NCI-H524 treated with DMSO at 0.1 percent for 48 hours (cell line): ENCODE measurements at places on chromosomes 5 and 9.
A peak's percentile ranks its signal among the peaks of the same experiment; 100 is the strongest.

- DNase-seq: no peak
These were observed 1336.2 kb upstream of the C9orf72 start for GRCh38 chr9:28909526-28909925.

- no peak for DNase-seq
These were observed 313 bp downstream of the BRIX1 start for GRCh38 chr5:34915856-34916192.

DNA sequence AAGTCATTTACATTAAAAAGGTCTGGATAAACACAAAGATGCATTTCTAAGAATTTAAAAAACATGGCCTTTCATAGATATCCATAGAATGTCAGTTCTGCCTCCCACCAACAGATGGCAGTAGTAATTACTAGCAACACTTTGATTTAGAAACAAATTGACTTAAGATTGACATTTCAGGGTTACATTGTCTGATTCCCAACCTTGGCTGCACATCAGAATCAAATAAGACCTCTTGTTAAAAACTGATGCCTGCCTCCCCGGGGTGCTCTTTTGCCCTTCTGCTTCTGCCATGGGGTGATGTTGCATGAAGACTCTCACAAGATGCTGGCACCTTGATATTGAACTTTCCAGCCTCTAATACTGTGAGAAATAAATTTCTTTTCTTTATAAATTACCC lies 146.2 kb upstream of the GPR151 start:
- DNase-seq: peak; percentile 18

- no peak for DNase-seq
These were observed 268.9 kb downstream of the ENC1 start for GRCh38 chr5:74371621-74372020.

DNA sequence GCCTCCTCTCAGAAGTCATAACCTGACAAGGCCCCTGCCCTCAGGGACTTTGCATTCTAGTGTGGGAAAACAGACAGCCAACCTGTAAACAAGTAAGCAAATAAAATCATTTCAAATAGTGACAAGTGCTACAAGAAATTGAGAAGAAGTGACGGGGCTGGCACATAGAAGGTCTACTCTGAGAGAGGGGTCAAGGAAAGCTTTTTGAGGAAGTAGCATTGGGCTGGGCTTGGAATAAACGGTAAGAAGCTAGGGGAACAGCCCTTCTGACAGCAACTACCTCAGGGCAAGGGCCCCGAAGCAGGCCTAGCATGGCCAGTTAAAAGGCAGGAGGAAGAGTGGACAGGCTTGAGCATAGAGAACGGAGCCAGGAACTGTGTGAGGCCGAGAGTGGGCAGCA lies 4.8 kb upstream of the SLC2A8 start:
- no peak for DNase-seq

- DNase-seq: no peak
These were observed 16.1 kb downstream of the GSN start for GRCh38 chr9:121283856-121284732.

- DNase-seq: no peak
These were observed 158.5 kb upstream of the RGS7BP start for GRCh38 chr5:64347309-64347708.

GRCh38 chr5:95825495-95825894 lies 3.0 kb upstream of the GLRX start:
- DNase-seq: peak; percentile 14

DNA sequence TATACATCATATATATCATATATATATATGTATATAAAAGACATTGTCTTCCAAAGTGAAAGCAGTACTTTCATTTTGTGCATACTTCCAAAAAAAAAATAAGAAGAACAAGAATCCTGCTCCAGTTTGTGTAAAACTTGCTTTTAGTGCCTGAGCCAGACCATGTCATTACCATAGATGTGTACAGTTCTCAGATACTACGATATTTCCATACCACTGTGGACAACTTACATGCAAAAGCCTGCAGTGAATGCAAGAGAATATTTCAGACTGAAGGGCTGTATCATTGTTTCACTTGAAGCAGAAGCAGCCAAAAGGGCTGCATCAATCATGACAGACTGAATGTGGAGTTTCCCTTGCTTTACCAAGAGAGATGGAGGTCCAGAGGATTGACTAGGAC lies 72.6 kb upstream of the CYLC2 start:
- no peak for DNase-seq

DNA sequence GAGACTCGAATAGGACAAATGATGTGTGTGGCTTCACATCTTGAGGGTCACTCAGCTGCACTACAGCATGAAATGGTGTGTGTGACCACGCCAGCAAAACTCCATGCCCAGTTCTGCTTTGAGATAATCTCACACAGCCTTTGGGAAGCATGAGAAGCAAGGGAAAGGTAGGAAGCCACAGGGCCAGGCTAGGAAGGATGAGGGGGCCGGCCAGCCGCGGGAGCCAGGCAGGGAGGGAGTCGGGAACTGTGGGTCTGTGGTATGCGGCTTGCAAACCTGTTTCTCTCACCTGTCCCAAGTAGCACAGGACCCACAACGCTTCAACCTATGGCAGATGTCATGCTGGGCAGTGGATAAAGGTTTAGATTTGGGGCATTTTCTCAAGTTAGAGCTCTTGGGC lies 142.0 kb downstream of the HSPA4 start:
- DNase-seq: no peak

- no peak for DNase-seq
These were observed 180.0 kb downstream of the KIF4B start for GRCh38 chr5:155193483-155194107.

- DNase-seq: no peak
These were observed 139.5 kb upstream of the KLF9 start for GRCh38 chr9:70553707-70554673.

DNA sequence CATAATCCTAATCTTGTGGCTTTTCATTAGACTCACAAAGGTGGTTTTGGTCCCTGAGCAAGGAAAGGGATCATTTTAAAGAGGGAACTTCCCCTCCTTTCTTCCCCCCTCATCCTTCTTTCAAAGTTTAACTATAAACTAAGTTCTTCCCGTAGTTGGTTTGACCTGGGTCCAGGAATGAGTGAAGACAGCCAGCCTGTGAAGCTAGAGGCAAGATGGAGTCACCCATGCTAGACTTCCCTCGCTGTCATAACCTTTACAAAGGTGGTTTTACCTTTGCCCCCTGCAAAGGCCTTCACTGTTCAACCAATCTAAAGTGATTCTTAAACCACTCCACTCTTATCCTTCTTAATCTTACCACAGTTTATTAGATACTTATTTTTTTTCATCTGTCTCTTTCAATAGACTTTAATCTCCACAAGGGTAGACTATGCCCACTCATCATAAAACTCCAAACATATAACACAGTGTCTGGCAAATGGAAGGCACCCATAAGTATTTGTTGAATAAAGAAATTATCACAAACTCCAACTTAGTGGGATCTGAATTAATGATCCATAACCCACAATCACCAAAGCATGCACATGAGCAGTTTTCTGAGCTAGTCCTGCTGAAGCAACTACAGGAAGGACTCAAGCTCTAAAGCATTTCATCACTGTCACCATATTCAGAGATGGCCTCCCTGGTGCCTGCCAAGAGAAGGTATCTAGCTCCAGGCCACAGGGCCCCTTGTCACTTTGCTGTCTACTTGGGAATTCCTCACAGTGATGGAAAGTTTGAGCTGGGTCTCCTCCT lies 369.0 kb downstream of the SPOCK1 start:
- DNase-seq: no peak

- no peak for DNase-seq
These were observed 25.5 kb downstream of the NUP188 start for GRCh38 chr9:128972956-128973355.

DNA sequence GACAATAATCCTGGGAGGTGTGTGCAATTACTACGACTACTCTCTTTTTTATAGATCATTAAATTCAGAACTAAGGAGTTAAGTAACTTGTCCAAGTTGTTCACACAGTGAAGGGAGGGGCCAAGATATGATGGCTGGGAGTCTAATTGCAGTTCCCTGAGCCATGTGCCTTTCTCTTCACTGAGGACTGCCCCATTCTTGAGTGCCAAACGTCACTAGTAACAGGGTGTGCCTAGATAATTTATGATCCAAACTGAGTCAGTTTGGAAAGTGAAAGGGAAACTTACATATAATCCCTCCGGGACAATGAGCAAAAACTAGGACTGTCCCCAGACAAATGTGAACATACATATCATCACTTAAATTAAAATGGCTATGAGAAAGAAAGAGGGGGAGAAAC lies 20.2 kb downstream of the IL7R start:
- DNase-seq: no peak

DNA sequence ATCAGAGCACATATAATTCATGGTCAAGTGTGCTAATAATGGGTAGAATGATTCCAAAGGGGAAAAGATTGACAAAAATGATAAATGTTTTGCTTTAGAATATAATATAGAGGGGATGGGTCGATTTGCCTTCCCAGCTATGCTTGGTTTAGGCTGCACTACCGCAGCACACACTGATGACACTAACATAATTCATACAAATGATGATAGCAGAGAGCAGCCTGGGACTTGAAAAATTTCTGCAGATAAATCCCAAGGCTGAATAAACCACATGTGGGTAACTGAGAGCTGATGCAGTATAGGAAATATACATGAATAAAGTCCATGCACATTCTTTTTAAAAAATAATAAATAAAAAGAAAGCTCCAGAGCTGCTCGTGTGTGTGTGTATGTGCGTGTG lies 54.5 kb downstream of the EFNA5 start:
- DNase-seq: no peak

DNA sequence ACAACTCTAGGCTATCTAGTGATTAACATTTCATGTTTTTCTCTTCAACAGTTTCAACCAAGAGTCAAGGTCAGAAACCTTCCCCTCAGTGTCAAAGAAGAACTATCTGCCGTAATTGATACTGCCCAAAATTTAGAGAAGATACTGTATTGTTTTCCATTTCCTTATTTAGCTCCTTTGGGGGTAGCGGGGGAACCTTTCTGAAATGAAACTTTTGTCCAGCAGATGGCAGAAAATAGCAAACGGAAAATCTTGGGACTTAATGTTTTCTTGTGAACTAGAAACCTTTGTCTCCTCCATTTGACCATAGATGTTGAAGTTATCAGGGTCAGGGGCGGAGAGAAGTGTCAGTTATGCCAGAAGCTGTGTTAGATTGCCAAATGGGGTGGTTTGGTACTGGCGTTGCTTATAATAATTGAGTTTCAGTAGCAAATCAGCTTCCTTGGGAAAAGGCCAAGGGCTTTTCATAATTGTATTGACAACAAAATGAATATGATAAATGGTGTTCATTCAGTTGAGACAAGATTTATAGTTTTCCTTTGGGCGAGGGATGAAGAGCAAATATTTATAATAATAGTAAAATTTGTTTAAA lies 101.7 kb upstream of the TLX3 start:
- DNase-seq: peak; percentile 8

- no peak for DNase-seq
These were observed 518.7 kb downstream of the LRRC70 start for GRCh38 chr5:63097286-63097685.

- DNase-seq: no peak
These were observed 117.2 kb downstream of the ARHGEF28 start for GRCh38 chr5:73743161-73743560.

- DNase-seq: no peak
These were observed 29.2 kb downstream of the NKD2 start for GRCh38 chr5:1037671-1038416.

GRCh38 chr5:101306391-101307137 lies 403.5 kb upstream of the ST8SIA4 start:
- peak; percentile 59 for DNase-seq

DNA sequence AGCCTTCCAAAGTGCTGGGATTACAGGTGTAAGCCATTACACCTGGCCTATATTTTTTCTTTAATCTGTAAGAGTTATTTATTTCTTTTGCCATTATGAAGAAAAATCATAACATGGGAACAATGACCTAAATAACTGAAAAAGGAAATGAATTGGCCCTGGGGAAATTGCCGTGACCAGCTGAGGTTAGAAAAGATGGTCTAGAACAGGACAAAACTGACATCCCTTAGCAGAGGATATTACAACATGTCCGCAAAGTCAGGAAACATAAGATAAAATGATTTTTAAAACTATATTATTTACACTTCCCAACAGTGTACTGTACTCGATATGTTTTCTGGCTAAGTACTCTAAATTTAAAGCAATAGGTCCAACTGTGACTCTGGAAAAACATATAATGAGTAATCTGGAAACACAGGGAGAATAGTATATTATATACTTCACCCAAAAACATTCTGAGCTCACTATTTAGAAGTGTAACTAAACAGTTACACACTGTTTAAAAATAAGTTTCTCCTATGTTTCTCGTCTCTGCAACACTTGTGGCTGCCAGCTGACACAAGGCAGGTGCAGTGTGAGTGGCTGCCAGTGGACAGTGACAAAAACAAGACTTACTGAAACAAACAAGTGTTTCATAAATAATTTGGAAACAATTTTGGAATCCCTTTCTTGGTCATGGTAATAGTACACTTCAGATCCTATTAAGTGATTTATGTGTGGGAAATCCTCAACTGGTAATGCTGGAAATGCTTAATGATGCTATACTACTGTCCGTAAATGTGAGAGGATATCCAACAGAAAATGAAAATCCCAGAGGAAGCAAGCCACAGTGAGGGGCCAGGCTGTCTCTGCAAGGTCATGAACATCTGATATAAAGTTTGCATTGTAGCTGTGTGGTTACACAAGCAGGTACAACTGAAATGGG lies 69.1 kb downstream of the C9orf85 start:
- no peak for DNase-seq

DNA sequence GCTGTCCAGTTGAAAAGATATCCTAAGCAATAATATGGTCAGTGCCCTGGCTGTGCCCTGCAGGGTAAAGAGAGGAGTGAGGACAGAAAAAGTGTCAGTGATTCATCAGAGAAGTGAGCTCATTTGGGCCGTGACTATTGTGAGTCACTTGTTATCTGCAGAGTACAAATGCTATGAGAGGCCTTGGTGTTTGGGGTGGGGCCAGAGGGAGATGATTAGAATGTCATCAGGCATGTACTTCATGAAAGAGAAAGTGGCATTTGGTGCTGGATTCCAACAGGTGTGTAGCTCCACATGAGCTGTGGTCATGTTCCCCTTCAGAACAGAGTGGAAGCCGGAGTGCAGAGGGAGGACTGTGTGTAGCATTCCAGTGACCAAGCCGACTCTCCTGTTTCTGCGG lies 174.1 kb downstream of the KDM4C start:
- no peak for DNase-seq

DNA sequence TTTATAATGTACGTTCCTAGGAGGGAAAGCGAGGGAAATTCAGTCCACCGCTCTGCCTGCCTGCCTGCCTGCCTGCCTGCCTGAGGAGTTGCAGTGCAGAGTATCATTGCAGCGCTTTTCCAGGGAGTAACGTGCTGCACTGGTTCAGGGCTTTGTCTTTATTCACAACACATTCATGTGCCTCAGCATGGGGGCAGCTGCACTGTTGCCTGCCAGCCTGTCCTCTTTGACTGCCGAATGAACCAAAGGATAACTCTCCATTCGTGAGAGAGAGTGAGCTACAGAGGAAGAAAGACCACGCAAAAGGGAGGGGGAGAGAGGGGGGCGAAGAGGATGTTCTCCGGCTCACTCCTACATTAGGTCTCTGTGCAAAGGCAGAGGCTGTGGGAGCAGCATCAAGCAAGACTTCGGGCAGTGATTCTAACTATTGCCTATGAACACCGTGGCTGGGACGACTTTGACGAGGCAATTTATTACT lies 791.2 kb downstream of the MAT2B start:
- DNase-seq: no peak
